ENCODE measurements at places on chromosomes 12 and 14.

DNA sequence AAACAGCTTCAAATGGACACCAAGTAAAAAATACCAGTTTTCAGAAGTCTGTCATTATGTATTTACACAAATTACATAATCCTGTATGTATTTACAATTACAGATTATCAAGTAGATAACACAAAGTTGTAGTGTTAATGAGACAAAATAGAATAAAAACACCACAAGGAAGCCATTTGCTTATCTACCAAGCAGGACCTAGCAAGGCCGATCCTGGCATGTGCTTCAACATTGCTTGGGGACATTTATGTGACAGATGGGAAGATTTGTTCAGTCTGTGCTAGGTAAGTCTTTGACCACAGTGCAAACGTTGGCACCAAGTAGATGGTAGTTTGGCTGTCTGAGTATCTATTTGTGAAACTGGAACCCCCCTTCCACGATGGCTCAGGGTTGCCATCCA lies 35.8 kb downstream of the BCAT1 start:
- no peak for DNase-seq

DNA sequence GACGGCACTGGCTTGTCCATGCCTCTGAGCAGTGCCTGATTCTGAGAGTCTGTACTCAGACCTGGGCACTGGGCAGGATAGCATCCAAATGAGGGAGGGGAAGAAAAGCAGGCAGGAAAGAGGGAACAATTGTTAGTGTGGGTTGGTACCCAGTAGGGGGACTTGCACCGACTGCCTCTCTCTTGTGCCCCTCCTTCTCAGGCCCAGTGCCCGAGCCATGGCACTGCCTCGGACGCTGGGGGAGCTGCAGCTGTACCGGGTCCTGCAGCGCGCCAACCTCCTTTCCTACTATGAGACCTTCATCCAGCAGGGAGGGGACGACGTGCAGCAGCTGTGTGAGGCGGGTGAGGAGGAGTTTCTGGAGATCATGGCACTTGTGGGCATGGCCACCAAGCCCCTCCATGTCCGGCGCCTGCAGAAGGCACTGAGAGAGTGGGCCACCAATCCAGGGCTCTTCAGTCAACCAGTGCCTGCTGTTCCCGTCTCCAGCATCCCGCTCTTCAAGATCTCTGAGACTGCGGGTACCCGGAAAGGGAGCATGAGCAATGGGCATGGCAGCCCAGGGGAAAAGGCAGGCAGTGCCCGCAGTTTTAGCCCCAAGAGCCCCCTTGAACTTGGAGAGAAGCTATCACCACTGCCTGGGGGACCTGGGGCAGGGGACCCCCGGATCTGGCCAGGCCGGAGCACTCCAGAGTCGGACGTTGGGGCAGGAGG lies 2.2 kb downstream of the NAB2 start:
- DNase-seq, result no peak

GRCh38 chr12:1594261-1595025 lies at the start of gene FBXL14:
FBXL14 (minus strand) TSS chr12:1594581; CDS start chr12:1594066, 515 bp downstream.
- peak; percentile 83 for DNase-seq

DNA sequence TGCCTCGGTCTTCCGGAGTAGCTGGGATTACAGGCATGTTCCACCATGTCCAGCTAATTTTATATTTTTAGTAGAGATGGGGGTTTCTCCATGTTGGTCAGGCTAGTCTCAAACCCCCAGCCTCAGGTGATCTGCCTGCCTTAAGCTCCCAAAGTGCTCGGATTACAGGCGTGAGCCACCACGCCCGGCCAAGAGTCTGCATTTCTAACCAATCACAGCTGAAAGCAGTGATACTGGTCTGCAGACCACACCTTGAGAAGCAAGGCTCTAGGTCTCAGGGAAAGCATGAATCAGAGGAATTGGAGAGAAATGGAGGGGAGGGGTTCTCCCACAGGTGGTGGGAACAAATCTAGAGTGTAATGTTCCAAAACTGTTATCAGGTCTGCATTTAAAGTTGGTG lies 55.2 kb upstream of the TMEM263 start:
- no peak for DNase-seq

DNA sequence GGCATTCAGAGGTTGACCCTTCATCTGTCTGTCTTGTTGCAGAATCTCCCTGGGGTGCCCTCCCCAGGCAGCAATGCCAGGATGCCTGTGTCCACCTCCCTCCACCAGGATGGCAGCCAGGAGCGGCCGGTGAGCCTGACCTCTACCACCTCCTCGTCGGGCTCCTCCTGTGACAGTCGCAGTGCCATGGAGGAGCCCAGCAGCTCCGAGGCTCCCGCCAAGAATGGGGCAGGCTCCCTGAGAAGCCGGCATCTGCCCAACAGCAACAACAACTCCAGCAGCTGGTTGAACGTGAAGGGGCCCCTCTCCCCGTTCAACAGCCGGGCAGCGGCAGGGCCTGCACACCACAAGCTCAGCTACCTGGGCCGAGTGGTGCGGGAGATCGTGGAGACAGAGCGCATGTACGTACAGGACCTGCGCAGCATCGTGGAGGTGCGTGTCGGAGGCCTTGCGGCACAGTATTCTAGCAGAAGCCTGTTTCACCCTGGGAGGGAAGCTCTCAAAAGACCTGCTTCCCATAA lies 23.4 kb downstream of the PLEKHG3 start:
- DNase-seq, result no peak

- DNase-seq, result no peak
These were observed at the start of gene HOXC9 for GRCh38 chr12:54000116-54001114. HOXC9 (plus strand) TSS chr12:54000161; CDS start chr12:54000189, 28 bp downstream.

DNA sequence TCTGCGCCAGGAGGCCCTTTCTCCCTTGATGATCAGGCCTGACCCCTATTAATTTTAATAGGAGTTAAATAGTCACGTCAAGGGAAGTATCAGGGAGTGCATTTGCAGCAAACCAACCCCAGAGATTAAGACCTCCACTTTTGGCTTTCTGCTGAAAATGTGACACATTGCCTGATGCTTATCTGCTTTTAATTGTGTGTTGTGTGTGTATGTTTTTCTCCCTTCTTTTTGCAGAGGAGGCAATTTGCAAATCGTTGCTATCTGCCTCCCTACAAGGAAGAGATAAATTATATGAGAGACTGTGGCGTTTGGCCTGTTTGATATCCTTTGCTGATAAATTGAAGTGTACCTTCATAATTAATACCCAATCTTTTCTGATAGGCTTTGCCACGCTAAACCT lies 822.9 kb downstream of the VRK1 start:
- no peak for DNase-seq

DNA sequence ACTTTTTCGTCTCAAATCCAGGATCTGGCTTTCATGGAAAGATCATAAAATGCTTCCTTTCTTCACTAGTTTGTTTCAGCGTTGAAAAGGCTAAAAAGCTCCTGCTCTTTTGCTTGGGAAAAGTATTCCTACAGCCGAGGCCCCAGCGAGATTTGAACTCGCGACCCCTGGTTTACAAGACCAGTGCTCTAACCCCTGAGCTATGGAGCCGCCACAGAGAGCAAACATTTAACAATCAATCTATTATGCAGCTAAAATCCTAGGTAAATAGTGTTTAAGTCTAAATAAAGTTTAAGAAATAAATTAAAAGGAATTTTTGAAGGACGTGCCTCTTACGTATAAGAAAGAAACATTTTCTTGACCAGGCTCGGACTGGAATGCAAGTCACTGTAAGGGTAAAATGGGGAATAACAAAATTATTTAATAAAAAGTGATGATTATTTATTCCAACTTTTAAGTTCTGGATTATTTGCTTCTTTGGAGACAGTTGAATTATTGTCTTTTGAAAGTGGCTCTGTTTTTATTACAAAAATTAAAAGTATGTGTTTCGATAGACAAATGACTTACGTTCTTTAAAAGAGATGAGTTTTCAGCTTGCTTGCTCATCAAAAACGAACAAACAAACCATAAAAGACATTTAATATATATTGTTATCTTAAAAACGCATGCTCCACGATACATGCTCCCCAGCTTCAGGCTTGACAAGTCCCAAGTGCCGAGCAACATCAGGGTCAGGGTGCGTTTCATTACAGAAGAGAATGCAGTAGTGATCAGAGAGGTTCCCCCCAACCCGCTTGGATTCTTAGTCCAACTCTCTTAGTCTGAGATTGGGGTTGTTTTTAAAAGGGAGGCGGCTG lies 10.2 kb downstream of the OR6S1 start:
- no peak for DNase-seq

GRCh38 chr12:94299846-94300245 lies 151.5 kb downstream of the PLXNC1 start:
- no peak for DNase-seq

DNA sequence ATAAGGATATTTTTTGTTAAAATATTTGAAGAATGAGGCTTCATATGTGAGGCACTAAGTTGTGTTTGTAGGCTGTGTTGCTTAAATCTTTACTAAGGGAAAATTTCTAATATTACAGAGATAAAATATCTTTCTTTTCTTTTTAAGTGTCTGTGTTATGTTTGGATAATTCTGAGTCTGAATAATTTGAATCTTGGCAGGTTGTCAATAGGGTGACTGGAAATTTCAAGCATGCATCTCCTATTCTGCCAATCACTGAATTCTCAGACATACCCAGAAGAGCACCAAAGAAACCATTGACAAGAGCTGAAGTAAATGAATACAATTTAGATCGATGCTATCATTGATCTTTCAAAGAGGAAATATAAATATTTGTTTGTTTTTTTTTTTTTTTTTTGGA lies 29.4 kb downstream of the TMPO start:
- no peak for DNase-seq

- DNase-seq, result no peak
These were observed 21.7 kb upstream of the PPM1A start for GRCh38 chr14:60227291-60227690.

GRCh38 chr12:124365726-124366430 lies 71.0 kb downstream of the RFLNA start:
- DNase-seq, result no peak

- no peak for DNase-seq
These were observed 7.8 kb downstream of the JAG2 start for GRCh38 chr14:105160776-105161175.

DNA sequence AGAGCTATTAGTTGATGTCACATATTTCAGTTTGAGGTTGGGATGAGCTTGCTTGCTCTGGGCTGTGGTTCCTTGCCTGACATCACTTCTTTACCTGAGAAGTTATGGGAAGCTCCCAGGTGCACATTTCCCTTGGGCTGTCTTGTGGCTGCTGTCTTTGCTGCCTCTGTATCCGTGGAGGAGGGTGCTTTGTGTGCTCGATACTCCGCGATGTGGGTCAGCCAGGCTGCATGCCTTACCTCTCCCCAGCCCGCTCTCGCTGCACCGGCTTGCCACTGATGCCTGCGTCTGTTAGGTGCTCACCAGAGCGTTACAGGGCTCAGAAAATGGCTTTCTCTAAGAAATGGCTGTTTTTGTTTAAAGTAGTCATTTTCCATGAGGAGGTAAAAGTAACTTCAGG lies 19.6 kb downstream of the PELI2 start:
- no peak for DNase-seq

DNA sequence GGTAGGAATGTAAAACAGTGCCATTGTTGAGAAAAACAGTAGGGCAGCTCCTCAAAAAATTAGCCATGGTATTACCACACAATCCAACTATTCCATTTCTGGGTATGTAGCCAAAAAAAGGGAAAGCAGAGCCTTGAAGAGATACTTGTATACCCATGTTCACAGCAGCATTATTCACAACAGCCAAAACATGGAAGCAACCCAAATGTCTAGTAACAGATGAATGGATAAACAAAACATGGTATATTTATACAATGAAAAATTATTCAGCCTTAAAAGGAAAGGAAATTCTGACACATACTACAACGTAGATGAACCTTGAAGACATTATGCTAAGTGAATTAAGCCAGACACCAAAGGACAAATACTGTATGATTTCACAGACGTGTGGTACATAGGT lies 67.6 kb upstream of the GNG2 start:
- no peak for DNase-seq

Measured in T-helper 17 cell (primary cell).